ENCODE measurements at places on chromosomes 4 and X.

GRCh38 chrX:136816975-136817374, 36.2 kb upstream of the ARHGEF6 start:
- DNase-seq = no peak

DNA sequence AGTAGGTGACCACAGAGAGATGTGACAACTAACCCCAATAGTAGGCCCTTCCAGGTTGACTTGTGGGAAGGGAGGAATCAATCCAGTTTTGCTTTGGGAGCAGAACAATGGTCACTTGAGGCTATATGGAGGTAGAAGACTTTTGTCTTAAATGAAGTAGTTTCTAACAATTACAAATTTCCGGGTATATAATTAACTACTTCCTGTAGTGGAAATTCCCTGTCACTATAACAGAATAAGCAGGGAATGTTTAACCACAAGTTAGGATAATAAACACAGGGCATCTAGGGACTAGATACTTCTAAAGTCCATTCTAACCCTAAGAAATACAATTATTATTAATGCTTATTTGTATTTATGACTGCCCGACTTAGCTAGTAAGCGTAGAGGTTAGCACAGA, 99.0 kb upstream of the TRPC3 start:
- DNase-seq = no peak

DNA sequence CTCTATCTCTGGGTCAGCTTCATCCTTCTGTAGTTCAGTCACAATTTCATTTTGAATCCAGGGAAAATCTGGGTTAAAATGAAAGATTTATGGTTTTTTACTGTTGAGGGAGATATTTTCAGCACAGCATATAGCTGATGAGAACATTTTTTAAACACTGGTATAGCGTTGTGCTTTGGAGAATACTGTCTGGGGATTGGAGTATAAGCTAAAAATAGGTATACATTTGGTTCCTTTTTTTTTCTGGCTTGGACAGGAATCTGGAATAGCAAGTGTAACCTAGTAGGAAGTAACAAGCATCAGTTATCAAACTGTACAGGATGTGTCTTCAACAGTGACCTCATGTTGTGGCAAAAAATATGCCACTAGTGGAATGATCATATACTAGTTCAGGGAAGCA, 149.1 kb downstream of the GRXCR1 start:
- DNase-seq = no peak

DNA sequence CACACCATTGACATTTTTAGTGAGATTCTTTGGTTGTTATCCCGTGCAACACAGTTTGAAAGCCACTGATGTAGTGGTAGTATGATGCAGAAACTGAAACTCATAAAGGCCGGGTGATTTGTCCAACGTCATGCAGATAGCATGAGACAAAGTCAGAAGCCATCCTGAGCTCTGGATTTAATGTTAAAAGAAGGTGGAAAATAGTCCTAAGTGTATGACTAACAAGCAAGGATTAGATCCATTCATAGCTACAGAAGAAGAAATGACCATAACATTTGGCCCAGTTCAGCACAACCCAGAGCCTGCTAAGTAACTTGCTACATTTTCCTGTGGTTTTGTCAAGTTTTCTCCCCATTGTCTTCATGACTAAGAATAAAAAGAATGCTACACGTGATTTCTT, 142.4 kb downstream of the AMELX start:
- DNase-seq = no peak

- DNase-seq = no peak
Observed at GRCh38 chrX:119948381-119948780, 4.8 kb upstream of the NKAP start.

- no peak for DNase-seq
Observed at GRCh38 chr4:876780-877179, 50.9 kb upstream of the CPLX1 start.

- DNase-seq = no peak
Observed at GRCh38 chr4:183544109-183544508, 39.3 kb downstream of the ING2 start.

- DNase-seq = no peak
Observed at GRCh38 chrX:46200413-46200812, 344.8 kb downstream of the ZNF674 start.

DNA sequence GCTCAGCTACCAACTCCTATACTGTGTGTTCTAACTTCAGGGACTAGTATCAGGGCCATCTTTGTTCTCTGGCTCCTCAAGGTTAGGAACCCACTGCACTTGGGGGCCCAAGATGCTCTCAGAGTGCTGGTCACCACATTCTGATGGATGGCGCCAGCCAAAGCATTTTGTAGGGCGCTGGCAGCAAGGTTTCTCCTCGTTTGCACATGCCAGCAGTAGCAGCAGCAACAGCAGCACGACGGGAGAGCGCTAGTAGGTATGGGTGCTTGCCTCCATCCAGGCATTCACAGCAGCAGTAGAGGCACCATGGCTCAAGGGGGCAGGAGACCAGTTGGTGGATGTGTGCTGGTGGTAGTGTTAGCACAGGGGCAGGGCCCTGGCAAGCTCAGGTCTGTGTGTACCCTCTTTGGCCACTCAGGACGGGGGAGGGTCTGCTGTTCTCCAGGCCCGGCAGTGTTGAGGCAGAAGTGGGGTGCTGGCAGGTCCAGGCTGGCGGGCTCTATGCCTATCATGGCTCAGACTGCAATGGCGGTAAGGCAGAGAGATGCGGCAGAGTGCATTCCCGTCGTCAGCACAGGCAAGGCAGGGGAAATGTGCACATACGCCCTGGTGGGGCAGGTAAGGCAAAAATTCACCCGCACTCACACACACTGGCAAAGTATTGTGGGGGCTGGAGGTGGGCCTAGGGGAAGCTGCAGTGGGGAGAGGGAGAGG, 56.6 kb downstream of the SERPINA7 start:
- DNase-seq = no peak

GRCh38 chrX:71935476-71935875, 24.8 kb downstream of the NHSL2 start:
- no peak for DNase-seq

- peak; percentile 6 for DNase-seq
Observed at GRCh38 chrX:149937871-149938426, 342 bp downstream of the EOLA2 start.

DNA sequence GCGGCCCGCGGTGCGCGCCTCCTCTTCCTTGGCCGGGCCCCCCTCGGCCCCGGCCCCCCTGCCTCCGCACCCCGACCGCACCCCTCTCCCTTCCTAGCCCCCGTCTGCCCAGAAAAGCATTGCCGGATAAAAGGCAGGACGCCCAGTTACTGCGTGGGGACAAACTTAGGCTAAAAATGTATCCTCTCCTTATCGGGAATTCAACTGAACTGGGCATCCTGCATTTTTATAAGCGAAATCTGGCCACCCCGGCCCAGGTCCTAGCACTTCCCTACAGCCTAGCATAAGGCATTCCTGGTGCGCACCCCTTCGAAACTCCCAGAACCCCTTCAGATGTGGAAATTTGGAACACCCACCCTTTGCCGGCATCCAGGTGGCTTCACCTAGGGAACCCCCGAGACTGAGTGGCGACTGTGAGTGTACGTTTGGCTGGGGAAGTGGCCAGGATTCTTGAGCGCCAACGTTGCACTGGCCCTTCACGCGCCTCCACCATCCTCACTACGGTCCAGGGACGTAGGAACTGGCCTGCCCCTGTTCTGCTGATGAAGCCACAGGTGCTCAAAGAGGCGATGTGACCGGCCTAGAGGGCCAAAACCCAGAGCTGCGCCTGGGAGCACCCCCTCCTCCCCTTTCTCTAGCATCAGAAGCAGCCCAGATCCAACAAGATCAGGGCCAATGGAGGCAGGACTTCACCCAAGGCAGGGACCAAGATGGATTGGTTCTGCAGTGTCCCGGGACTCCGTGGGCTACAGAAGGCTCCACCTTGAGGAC, 5.7 kb upstream of the RNF4 start:
- no peak for DNase-seq

- DNase-seq = no peak
Observed at GRCh38 chr4:25448379-25449109, 71.5 kb downstream of the ANAPC4 start.

GRCh38 chr4:153468587-153468986, 2.4 kb downstream of the TMEM131L start:
- DNase-seq = no peak

GRCh38 chrX:133033010-133033409, 63.9 kb downstream of the USP26 start:
- no peak for DNase-seq

- no peak for DNase-seq
Observed at GRCh38 chr4:109972786-109973528, 60.3 kb downstream of the EGF start.

DNA sequence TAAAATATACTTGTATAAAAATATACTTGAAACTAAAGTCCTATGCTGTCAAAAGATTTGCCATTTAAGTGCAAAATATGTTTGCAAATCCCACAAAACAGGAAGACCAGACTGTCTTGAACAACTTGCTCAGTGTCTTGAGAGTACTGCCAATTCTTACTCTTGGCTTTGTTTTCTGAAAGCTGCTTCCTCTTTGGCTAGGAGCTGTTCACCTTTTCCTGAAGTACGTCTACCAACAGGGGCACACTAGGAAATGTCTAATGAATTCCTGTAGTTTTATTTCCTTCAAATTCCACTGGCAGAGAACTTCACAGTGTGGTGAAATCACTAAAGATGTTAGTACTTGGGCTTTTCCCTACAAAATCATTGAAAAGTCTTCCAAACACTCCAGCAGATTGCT, 46.4 kb upstream of the ABCG2 start:
- no peak for DNase-seq

DNA sequence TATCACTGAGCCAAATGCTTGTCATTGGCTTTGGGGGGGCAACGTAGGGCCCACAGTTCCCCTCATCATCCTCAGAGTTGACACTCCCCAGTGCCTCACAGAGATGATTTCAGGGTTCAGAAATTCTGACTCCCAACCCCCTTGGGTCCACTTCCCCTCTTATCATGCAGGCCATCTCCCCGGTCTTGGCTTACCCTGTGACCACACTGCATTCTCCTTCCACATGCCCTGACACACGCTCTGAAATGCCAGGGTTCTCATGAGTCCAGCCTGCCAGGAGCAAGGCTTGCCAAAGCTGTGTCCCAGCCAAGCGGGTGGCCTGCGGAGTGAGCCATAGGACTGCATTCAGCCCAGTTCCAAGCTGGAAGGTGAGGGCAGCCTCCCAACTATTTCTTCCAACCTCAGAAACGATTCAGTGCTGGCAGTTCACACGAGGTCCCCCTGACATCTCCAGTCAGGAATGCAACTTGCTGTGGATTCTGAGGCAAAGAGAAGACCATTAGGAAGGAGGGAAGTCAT, 101.2 kb downstream of the SMIM20 start:
- no peak for DNase-seq

DNA sequence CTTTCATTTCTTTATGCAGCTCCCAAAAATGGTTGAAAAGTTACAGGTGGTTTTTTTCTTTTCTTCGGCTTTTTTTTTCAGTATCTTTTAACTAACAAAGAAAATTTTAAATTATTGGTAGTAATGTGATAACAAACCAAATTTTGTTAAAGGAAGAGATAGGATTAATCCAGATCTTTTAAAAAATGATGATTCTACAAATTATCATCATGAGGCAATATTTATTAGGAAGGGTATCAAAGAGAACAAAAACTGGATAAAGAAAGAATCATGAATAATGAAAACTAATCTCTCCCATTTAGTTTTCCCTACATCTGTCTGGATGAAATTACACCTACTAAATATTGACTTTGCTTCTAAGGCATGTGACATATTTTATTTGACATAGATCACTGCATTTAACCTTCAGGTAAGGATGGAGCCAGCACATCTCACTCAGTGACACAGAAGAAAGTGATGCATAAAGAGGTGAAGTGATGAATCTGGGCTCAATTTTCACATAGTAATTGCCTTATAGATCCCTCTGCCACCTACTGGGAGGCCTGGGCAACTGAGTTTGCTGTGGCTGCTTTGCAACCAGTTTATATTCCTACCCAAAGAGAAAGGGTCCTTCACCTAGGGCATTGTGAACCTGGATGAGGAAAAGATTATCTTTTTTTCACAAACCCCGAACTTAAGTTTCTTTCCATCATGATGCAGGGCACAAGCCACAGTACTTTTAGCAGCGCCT, 155.6 kb downstream of the HNRNPD start:
- DNase-seq = no peak

- no peak for DNase-seq
Observed at GRCh38 chr4:83109480-83110222, 4.9 kb downstream of the PLAC8 start.

DNA sequence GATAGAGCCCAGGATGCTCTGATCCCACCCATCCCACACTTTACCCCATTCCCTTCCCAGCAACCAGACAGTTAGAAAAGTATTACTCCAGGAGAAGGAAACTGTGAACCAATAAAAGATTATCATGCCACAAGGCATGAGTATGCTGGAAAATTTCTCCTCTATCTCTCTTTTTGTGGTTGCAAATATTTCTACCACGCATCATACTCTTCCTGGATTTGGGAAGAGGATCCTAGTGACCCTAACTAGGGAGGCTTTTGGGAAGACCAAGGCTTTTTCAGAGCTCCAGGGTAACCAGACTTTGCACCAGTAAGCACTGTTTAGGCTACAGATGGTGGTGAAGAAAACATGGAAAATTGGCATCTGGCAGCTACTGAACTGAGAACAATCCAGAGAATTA, 257.6 kb upstream of the CLNK start:
- no peak for DNase-seq

DNA sequence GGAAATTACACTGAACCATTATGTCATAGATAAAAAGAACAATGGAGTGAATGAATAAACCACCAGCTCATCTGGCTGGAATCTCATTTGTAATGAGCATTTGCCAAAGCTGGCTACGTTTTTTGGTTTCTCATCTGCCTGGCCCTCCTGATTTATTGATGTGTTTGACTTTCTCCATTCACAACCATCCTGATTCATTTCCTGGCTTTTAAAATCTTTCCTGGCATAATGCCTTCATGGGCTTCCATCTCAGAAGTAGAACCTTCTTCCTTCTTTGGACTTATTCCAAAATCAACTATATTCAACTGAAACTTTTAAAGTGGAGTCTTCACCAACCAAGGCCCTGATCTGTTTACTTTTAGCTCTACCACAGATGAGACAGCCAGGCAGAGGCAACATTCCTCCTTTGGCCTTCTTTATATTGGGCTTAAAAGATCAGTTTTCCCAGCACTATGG, 36.0 kb upstream of the ARSJ start:
- no peak for DNase-seq

GRCh38 chrX:82816562-82816961, 691.5 kb upstream of the POU3F4 start:
- no peak for DNase-seq

DNA sequence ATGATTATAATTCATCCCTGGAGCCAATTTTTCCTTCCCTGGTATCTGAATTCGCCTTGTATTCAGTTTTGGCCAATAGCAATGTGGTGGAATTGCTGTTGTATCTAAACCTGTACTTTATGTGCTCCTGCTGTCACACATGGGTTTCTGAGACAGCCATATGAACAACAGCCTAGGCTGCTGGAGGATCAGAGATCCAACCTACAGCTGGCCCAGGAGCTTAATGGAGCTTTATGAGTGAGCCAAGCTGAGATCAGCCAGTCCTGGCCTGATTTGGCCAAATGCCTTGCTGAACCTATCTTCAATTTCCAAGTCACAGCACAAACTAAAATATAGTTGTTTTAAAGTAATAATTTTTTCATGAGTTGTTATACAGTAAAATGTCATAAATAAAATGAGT, 1071.5 kb downstream of the PCDH7 start:
- no peak for DNase-seq
